ENCODE measurements at places on chromosomes 3 and 15.

DNA sequence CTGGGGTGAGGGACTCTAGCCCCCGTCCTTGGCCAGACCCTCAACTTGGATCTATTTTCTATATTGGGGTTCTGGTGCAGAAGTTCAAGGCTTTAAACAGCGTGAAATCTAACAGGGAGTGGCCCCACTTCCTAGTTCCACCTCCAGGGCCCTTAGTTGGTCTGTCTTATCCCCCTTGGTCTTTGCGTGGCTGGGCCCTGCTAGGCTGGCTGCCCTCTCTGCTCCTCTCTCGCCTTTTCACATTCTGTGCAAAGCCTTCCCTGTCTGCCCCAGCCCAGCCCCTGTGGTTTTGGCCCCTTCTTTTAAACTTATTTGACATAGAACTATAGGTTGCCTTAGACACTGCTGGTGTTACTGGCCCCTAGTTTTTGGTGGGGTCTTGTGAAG, 5.6 kb downstream of the PPCDC start:
- no peak for DNase-seq

DNA sequence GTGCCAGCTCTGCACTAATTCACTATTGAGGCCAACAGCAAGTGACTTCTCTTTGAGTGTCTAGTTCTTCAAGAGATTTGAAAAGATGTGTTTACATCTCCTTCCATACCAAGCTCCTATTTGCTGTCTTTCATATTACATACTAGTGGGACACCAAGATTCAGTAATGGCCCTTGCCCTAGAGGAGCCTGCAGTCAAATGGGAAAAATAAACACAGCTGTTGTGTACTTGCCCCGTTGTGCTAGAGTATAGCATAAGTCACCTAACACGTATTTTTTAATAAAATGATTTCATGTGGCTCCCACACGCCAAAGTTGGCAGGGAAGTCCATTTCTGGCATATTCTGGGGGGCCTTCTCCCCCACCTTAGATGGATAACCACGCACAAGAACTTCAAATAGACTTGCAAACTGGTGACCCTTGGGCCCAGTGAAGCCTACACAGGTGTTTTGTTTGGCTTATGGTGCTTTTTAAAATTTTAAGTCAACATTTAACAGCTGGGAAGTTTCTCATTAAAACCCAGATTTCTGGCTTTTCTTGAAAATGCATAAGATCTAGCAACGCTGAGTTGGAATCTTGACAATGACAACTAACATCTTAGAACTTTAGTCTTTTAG, 95.3 kb upstream of the LPP start:
- no peak for DNase-seq

GRCh38 chr3:23479026-23479425, 275.9 kb downstream of the UBE2E2 start:
- DNase-seq = no peak

DNA sequence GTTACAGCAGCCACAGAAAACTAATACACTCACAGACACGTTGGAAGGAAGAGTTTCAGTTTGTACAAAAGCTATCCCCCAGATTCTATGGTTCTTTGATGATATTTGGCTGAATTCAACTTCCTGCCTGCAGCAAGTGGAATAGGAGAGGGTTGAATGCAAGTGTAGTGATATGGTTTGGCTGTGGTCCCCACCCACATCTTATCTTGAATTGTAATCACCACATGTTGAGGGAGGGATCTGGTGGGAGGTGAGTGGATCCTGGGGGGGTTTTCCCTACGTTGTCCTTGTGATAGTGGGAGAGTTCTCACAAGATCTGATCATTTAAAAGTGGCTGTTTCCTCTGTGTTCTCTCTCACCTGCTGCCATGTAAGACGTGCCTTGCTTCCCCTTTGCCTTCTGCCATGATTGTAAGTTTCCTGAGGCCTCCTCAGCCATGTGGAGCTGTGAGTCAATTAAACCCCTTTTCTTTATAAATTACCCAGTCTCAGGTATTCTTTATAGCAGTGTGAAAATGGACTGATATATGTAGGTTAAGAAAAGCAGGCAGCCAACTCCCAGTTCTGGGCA, 29.8 kb downstream of the NMNAT3 start:
- DNase-seq = no peak

DNA sequence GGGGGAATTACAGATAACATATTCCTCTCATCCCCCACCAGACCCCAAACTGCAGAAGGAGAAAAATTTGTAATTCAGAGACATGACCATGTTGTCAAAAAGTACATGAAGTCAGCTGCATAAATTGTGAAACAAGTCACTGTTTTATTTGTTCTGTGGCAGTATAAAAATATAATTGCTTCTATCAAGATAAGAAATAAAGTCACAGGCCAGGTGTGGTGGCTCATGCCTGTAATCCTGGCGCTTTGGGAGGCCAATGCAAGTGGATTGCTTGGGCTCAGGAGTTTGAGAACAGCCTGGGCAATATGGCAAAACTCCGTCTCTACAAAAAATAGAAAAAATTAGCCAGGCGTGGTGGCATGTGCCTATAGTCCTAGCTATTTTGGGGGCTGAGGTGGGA, 87.7 kb upstream of the DPH6 start:
- DNase-seq = no peak

- no peak for DNase-seq
These were observed 10.1 kb upstream of the SCAP start for GRCh38 chr3:47485812-47486211.

- no peak for DNase-seq
These were observed 229.8 kb downstream of the NFKBIZ start for GRCh38 chr3:102078854-102079808.

DNA sequence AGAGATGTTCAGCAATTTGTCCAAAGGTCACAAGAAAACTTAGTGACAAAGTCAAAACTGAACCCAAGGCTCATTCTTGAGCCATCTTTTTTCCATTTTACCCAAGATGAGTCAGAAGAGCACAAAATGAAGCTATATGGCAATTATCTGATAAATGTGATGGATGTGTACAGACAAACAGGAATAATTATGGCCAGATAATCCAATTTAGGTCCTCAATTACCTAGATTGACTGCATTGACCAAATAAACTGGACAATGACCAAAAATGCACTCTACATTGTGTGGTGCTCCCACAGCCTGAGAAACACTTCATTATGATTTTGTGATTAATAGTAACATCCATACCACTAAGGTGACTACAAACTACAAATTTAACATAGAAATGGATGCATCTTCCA, 1105.8 kb downstream of the IGSF11 start:
- DNase-seq = no peak

GRCh38 chr3:53350652-53351051, 3.3 kb upstream of the DCP1A start:
- DNase-seq = no peak

DNA sequence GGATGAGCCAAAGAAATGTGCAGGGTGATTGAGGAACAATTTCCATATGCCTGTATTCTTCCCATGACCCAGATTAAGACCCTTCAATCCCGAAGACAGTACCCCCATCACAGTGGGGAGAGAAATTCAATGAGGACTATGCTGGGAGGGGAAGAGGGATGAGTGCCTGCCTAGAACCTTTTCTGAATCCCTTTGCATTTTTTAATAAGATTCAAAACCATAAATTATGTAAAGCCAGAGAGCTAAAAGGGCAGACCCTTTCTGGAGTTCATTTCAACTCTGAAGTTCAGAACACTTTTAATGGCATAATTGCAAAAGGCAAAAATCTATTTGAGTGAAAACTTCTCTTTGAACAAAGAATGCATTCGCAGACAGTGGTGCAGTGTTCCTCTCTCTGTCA, 529.5 kb downstream of the NTRK3 start:
- no peak for DNase-seq

GRCh38 chr3:87006844-87007439, 16.0 kb upstream of the VGLL3 start:
- no peak for DNase-seq

DNA sequence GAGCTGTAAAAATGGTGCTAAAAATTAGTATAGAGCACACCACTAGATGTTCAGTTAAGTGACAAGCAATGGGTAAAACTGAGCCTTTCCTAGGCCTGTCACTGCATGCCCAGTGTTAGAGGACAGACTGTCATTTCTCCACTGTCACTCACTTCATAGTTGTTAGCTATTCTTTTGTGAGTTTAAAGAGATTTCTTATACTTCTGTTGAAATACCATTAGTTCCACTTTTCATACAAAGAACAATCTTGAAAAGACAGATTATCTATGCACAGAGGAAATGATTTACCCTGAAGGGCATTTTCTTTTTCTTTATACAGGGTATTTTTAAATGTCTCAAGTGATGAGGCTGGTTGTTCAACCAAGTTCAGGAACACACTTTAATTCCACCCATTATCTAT, 28.3 kb upstream of the CHMP2B start:
- no peak for DNase-seq

- no peak for DNase-seq
These were observed 166.1 kb downstream of the FRMD5 start for GRCh38 chr15:44029003-44029402.

DNA sequence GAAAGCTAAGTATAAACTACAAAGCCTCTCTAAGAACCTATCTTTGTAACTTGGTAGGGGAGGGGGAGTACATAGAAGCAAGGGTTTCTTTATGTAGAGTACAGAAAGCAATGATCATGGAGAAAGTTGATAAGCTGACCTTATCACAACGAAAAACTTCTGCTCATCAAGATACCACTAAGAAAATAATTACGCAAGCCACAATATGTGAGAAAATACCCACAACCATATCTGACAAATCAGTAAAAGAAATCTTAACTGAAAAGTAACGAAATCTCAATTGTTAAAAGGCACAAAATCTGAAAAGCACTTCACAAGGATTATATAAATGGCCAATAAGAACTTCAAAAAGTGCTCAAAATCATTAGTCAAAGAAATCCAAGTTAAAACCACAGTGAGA, 35.1 kb upstream of the RPS17 start:
- DNase-seq = no peak

GRCh38 chr3:186571644-186572013, 1.1 kb downstream of the DNAJB11 start:
- no peak for DNase-seq

DNA sequence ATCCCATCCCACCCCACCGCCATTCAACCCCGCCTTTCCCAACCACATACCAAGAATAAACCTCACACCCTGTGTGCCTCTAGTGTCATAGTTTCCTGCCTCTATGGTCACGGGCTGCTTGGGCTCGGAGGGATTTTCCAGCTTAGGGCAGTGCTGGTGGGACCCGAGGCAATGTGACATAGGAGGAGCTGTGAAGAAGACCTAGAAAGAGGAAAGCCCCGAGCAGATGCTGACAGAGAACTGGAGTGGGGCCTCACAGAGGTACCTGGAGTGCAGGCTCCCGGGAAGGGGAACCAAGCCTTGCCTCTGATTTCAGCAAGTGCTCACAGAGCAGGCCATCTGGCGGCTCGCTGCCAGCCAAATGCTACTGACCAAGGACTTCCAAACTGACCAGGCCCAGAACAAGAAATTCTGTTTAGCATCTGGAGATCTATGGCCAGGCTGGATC, 27.5 kb downstream of the BHLHE40 start:
- DNase-seq = no peak

DNA sequence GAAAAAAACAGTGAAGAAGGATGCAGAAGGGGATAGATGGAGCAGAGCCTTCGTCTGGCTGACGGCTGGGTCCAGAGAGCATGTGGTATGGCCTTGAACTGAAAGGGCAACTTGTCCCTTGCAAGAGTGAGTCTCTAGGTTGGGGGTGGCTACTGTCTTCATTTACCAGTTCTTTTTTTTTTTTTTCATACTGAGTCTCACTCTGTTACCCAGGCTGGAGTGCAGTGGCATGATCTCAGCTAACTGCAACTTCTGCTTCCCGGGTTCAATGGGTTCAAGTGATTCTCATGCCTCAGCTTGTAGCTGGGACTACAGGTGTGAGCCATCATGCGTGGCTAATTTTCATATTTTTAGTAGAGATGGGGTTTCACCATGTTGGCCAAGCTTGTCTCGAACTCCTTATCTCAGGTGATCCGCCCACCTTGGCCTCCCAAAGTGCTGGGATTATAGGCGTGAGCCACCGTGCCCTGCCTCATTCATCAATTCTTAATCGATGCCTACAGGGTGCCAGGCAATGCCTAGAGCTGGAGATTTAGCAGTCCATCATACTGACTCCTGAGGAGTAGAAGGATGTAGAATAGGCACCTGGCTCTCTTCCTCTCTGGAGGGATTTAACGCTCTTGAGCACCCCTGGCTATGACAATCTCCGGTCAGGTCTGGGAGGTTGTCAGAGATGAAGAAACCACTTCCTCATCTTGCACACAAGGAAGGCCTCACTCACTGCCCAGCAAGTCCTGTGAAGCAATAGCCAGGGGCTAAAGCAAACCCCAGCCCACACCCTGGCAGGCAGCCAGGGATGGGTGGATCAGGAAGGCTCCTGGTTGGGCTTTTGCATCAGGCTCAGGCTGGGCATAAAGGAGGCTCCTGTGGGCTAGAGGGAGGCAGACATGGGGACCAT, at the start of gene CAMP:
Gene CAMP, plus strand, starts transcription at position 880 of the 898 bp plus-strand sequence. Its CDS starts 17 bp downstream, at position 897.
- no peak for DNase-seq

DNA sequence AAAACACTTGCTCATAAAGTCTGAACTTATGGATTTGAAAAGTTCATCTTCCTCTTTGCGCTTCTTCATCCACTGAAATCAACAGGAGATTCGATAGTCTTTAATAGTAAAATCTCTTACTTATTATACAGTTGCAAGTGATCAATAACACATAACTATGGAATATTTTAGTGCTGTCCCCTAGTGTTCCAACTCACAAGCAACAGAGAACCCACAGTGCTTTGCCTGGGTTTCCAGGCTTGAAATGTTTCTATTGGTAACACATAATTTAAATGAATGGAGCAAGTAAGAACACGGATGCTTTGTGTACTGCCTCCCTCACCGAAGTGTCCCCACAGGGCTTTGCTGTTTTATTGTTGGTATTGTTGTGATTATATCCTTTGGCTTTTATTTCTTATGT, 93.5 kb downstream of the WDR72 start:
- no peak for DNase-seq

- DNase-seq = no peak
These were observed 96.3 kb downstream of the SOX2 start for GRCh38 chr3:181808053-181808452.

GRCh38 chr3:84223512-84223911, 735.3 kb upstream of the CADM2 start:
- DNase-seq = no peak

- no peak for DNase-seq
These were observed 4.7 kb downstream of the PLA2G4F start for GRCh38 chr15:42151736-42152135.

DNA sequence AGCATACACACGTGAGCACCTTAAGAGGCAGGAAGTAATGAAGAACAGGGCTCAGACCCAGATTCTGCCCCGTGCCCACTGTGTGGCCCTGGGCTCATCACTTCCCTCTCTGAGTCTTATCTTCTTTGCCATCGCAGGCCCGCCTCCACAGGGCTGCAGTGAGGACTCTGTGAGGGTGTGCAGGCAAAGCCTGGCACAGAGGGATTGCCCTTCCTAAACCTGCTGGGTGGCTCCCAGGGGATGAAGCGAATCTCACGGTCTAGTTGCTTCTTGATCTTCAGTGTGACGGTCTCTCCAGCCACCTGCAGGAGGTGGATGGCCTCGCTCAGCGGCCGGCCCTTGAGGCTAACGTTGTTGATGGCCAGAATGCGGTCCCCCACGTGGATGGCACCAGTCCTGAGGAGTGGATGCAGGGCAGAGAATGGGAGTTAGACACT, 32.8 kb downstream of the GRIP2 start:
- no peak for DNase-seq

GRCh38 chr3:111923095-111923771, 55.6 kb upstream of the ABHD10 start:
- DNase-seq = no peak

Data from midbrain (tissue), 1 donor.